Breast epithelium (tissue), 4 donors: ENCODE measurements at places on chromosomes 5 and 9.

DNA sequence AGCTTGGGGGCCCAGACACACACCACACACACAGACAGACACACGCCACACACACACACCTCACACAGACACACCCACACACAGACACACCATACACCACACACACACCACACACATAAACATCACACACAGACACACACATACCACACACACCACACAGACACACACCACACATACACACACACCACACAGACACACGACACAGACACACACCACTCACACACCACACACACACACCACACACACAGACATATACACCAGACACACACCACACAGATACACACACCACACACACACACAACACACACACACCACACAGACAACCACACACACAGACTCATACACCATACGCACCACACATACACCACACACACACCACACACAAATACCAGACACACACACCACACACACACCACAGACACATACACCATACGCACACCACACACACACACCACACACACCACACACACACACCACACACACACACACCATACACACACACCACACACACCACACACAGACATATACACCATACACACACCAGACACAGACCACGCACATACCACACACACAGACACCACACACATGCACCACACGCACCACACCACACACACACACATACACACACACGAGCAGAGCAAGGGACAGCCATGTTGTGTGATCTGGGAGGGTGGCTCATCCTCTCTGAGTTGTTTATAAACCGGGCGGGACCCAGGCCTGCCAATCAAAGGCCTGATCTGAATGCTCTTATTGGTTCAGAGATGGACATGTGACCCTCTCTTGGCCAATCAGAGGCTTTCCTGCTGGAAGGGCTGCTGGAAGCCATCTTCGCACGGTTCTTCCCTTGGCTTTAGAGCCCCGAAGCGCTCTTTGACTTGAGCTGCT is 148.3 kb downstream of the GAPVD1 start:
- H3K27ac ChIP-seq = no peak overlapping the region
- no peaks in the 10 kb centered on the region for H3K4me1 ChIP-seq
- no peak for DNase-seq
- no peaks in the 10 kb centered on the region for H3K27me3 ChIP-seq
- no peaks in the 10 kb centered on the region for H3K36me3 ChIP-seq

DNA sequence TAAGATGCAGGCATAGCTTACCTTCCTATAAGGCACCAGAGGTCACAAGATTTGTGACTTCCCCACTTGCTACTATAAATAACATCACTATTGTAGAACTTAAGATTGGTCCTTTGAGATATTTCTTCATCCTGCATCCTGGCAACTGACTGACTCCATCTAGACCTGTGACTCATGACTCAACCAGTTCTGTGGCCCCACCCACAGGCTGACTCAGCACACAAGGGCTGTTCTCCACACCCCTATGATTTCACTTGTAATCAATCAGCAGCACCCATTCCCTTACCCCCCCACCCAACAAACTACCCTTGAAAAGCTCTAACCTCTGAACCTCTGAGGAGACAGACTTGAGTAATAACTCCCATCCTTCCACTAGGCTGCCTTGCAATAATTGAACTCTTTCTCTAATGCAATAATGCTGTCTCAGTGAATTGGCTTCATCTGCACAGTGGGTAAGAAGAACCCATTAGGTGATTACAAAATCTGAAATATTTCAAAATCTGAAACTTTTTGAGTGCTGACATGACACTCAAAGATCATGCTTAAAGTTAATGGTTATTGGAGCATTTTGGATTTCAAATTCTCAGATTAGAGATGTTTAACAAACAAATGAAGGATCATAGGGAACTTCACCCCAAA is 296.7 kb downstream of the ARL15 start:
- DNase-seq = no peak
- H3K4me1 ChIP-seq = no peaks in the 10 kb centered on the region
- no peaks in the 10 kb centered on the region for H3K36me3 ChIP-seq
- no peak overlapping the region for H3K27ac ChIP-seq

DNA sequence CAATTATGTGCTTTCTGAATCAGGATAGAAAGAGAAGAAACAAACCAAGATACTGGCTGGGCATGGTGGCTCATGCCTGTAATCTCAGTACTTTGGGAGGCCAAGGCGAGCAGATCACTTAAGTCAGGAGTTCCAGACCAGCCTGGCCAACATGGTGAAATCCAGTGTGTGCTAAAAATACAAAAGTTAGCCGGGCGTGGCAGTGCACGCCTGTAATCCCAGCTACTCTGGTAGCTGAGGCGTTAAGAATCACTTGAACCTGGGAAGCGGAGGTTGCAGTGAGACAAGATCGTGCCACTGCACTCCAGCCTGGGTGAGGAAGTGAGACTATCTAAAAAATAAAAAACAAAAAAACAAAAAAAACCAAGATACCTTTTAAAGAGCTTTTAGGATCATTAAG is 214.2 kb downstream of the NFIB start:
- H3K27me3 ChIP-seq = no peaks in the 10 kb centered on the region
- H3K27ac ChIP-seq = peak overlapping the region; percentile 14
- H3K4me3 ChIP-seq = no peak overlapping the region
- no peaks in the 10 kb centered on the region for H3K36me3 ChIP-seq
- H3K4me1 ChIP-seq = no peaks in the 10 kb centered on the region

DNA sequence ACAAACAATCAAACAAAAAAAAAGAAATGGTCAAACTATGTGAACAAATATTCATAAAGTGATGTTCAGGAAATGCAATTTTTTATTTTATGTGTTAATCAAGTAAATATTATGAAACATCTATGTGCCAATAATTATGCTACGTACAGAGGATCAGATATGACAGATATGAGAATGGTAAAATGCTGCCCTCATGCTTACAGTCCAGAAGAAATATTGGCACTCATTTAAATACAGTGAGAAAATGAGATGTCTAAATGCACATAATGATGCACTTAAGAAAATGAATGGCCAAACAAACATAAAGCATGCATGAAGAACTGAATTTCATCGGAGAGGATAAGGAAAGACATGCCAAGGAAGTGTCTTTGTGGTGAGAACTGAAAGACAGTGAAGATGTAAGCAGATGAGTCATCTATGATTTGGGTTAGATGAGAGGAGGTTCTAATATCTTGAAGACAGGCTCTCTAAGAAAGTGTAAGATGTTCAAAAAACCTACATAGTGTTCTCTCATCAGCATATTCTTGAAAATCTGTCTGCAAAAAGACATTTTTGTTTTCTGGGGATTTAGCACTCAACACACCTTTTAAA is 1231.1 kb upstream of the ACO1 start:
- no peak overlapping the region for H3K4me3 ChIP-seq
- DNase-seq = no peak
- no peak overlapping the region for H3K27ac ChIP-seq
- no peaks in the 10 kb centered on the region for H3K36me3 ChIP-seq
- no peaks in the 10 kb centered on the region for H3K27me3 ChIP-seq

- no peaks in the 10 kb centered on the region for H3K36me3 ChIP-seq
- no peak overlapping the region for H3K4me3 ChIP-seq
- no peak for DNase-seq
- H3K27ac ChIP-seq = no peak overlapping the region
Observed at GRCh38 chr5:168334695-168335094, 43.2 kb downstream of the WWC1 start.

DNA sequence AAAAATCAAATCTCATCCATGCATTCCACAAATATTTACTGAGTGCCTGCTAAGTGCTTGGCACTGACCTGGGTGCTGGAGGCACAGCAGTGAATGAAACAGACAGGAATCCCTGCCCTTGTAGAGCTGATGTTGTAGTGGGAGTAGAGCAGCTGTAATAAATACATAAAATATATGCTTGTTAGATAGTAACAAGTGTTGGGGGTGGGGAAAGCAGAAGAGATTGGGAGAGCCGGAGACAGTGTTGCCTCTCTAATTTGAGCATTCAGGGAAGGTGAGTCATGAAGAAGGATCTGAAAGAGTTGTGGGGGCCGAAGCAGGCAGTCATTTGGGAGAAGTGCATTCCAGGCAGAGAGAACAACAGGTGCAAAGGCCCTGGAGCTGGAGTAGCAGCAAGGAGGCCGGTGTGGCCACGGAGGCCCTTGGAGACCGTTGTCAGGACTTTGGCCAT is 97.9 kb downstream of the ZNF618 start:
- H3K27ac ChIP-seq = no peak overlapping the region
- H3K27me3 ChIP-seq = no peaks in the 10 kb centered on the region
- no peak for DNase-seq
- no peaks in the 10 kb centered on the region for H3K4me1 ChIP-seq
- H3K4me3 ChIP-seq = no peak overlapping the region

GRCh38 chr5:124454081-124454480 is 292.4 kb downstream of the ZNF608 start:
- H3K27me3 ChIP-seq = no peaks in the 10 kb centered on the region
- H3K4me1 ChIP-seq = no peaks in the 10 kb centered on the region
- H3K27ac ChIP-seq = no peak overlapping the region
- DNase-seq = no peak
- no peaks in the 10 kb centered on the region for H3K36me3 ChIP-seq
- no peak overlapping the region for H3K4me3 ChIP-seq

- H3K4me3 ChIP-seq = no peak overlapping the region
- no peak overlapping the region for H3K27ac ChIP-seq
- no peak for DNase-seq
- no peaks in the 10 kb centered on the region for H3K4me1 ChIP-seq
- no peaks in the 10 kb centered on the region for H3K27me3 ChIP-seq
- H3K36me3 ChIP-seq = no peaks in the 10 kb centered on the region
Observed at GRCh38 chr9:84450029-84450428, 109.5 kb upstream of the SLC28A3 start.

- H3K4me1 ChIP-seq = no peaks in the 10 kb centered on the region
- H3K36me3 ChIP-seq = no peaks in the 10 kb centered on the region
- no peak for DNase-seq
- H3K27ac ChIP-seq = no peak overlapping the region
Observed at GRCh38 chr9:27352457-27353165, 55.7 kb upstream of the EQTN start.

DNA sequence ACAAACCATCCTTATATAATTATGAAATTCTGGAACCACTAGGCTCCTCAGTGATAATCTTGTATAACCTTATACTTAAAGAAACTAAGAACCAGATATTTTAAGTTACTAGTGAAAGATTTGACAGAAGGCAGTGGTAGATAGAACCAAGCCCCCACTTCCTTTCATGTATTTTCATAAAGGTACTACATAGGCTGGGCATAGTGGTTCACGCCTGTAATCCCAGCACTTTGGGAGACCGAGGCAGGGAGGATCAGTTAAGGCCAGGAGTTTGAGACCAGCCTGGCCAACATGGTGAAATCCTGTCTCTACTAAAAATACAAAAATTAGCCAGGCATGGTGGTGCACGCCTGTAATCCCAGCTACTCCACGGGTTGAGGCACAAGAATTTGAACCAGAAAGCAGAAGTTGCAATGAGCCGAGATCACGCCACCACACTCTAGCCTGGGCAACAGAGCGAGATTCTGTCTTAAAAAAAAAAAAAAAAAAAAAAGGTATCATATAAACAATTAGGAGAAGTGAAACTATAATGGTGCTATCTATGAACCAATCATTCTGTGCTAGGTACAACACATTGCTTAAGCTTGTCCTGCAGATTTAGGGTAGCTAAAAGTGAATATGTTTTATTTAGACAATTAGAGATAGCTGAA is 27.9 kb upstream of the DTWD2 start:
- no peak overlapping the region for H3K27ac ChIP-seq
- no peaks in the 10 kb centered on the region for H3K36me3 ChIP-seq
- DNase-seq = no peak
- no peaks in the 10 kb centered on the region for H3K27me3 ChIP-seq

DNA sequence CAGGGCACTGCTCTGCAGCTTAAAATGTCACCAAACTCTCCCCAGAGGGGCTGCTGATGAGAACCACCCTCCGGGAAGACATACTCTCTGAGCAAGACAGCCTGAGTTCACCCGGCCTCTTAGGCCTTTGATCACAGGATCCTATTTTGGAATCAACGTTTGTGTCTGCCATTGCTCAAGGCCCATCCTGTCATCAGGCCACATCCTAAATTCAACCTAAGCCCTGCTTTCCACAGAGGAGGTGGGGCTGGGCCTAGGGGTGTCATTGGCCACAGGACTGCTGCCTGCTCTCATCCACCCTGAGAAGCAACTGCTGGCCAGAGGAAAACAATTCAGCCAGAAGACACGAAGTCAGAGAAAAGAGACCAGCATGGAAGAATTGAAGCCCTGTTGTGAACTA is 351.1 kb upstream of the IRX2 start:
- H3K36me3 ChIP-seq = no peaks in the 10 kb centered on the region
- H3K4me1 ChIP-seq = no peaks in the 10 kb centered on the region
- no peak overlapping the region for H3K27ac ChIP-seq
- no peaks in the 10 kb centered on the region for H3K27me3 ChIP-seq

DNA sequence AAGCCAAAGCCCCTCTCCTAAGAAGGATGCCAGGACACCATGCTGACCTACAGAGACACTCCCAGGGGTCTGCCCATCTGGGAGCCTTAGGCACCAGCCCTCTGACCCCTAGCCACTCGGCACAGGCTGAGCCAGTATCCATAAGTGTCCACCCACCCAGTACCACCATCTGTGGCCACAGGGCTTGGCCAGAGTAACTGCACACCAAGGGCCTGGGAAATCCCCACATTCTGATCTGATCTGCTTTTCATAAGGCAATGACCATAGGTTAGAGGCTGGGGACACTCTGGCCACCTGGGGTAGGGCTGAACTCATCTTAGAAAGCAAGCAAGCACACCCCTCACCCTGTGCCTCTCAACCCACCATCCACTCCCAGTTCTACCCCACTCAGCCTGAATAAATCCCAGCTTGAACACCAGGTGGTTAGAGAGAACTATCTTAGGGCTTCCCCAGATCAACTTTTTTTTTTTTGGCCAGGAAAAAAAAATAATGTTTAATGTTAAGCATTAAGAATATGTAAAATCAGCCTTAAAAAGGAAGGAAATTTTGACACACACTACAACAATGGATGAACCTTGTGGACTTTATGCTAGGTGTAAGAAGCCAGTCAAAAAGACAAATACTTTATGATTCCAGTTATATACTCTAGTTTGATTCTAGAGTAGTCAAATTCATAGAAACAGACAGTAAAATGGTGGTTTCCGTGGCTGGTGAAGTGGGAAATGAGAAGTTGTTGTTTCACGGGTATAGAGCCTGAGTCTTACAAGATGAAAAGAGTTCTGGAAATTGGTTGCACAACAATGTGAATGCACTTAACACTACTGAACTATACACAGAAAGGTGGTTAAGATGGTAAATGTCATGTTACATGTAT is 6.2 kb downstream of the GNPDA1 start:
- DNase-seq = no peak
- no peaks in the 10 kb centered on the region for H3K27me3 ChIP-seq
- H3K4me3 ChIP-seq = no peak overlapping the region
- no peaks in the 10 kb centered on the region for H3K36me3 ChIP-seq
- no peaks in the 10 kb centered on the region for H3K4me1 ChIP-seq

GRCh38 chr9:117307701-117308100 is 107.2 kb downstream of the ASTN2 start:
- H3K27me3 ChIP-seq = no peaks in the 10 kb centered on the region
- H3K4me3 ChIP-seq = no peak overlapping the region
- no peak overlapping the region for H3K27ac ChIP-seq
- H3K36me3 ChIP-seq = no peaks in the 10 kb centered on the region
- H3K4me1 ChIP-seq = no peaks in the 10 kb centered on the region
- DNase-seq = no peak

GRCh38 chr5:2376486-2376885 is 375.0 kb downstream of the IRX2 start:
- H3K27me3 ChIP-seq = no peaks in the 10 kb centered on the region
- no peak overlapping the region for H3K4me3 ChIP-seq
- H3K27ac ChIP-seq = no peak overlapping the region
- no peaks in the 10 kb centered on the region for H3K4me1 ChIP-seq
- no peak for DNase-seq
- H3K36me3 ChIP-seq = no peaks in the 10 kb centered on the region
